Glutamatergic neuron (in vitro differentiated cells): ENCODE measurements at places on chromosomes 2 and 18. TPM values are rescaled to one million over a fixed set of nuclear protein-coding genes. Genes with fewer than 3 reads are reported as not detected.
A peak's percentile ranks its signal among the peaks of the same experiment; 100 is the strongest.

AQP12A gene
- not detected for total RNA-seq

PLEK gene
- not detected for total RNA-seq

EML6 gene
- 0.91 TPM for total RNA-seq

DNA sequence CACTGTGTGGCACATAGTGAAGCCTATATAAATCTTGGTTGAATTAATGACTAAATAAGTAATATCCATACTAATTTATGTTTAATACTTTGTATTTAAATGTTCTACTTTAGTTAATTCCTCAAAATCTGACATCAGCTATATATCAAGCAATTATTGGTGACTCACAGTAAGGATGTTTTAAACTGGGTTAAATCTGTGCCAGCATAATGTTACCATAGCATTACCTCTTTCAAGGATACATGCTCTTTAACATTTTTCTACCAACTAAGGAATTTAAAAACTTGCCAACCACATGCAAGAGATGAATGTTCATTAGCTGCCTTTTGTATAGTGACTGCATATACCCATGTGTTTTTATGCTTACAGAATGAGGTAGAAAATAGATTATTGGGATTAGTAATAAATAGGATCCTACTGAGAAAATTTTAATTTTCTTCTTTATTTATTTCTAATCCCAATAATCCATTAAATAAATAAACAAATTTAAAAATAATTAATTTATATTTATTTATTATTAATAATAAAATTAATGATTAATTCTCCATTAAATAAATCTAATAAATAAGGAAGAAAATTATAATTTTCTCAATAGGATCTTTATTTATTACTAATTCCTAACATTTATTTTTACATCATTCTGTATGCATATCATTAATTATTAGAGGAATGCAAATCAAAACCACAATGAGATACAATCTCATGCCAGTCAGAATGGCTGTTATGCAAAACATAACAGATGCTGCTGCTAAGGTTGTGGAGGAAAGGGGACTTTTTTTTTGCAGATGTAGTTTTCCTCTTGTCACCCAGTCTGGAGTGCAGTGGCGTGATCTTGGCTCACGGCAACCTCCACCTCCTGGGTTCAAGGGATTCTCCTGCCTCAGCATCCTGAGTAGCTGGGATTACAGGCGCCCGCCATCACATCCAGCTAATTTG, 410.7 kb upstream of the DSEL start:
- H3K27me3 ChIP-seq, result no peaks in the 10 kb centered on the region
- no peak overlapping the region for H3K4me3 ChIP-seq
- H3K27ac ChIP-seq, result no peak overlapping the region
- peaks cover 1% of the 10 kb centered on the region for H3K4me1 ChIP-seq

GRCh38 chr2:122927710-122928557, 1097.2 kb upstream of the CNTNAP5 start:
- no peak overlapping the region for H3K4me3 ChIP-seq
- H3K27me3 ChIP-seq, result no peaks in the 10 kb centered on the region
- peaks cover 19% of the 10 kb centered on the region for H3K36me3 ChIP-seq
- no peak overlapping the region for H3K27ac ChIP-seq

DNA sequence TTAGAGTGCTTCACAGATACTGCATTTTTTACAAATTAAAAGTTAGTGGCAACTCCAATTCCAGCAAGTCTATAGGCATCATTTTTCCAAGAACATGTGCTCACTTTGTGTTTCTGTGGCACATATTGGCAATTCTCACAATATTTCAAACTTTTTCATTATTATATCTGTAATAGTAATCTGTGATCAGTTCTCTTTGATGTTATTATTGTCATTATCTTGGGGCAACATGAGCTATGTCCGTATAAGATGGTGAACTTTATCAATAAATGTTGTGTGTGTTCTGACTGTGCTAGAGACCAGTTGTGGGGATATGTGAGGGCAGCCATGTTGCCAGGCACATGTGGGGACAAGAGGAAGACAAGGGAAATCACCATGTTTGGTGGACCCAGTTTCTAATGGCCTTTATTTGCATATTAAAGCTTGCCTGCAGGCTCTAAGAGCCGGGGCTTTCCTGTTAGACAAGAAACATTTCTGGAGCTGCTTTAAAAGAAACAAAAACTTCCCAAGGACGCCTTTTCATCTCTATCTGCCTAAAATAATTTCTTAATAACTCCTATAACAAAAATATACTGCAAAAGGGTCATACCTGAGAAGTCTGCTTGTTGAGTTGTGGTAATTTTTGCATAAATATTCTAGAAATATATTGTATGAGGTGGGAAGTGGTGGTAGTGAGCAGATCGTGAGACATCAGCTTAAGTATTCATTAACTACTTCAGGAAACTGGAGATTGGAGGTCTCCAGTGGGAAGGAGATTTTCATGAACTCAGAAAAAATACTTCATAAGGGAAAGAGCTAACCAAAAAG, 37.2 kb downstream of the KYNU start:
- H3K4me3 ChIP-seq, result no peak overlapping the region
- H3K27ac ChIP-seq, result no peak overlapping the region
- no peak for DNase-seq

GRCh38 chr2:152492131-152492530, 157.2 kb downstream of the FMNL2 start:
- H3K36me3 ChIP-seq, result no peaks in the 10 kb centered on the region
- DNase-seq, result no peak
- no peak overlapping the region for H3K4me3 ChIP-seq
- H3K27ac ChIP-seq, result no peak overlapping the region
- peaks cover 4% of the 10 kb centered on the region for H3K27me3 ChIP-seq

GRCh38 chr2:47695800-47696477, 87.0 kb upstream of the MSH6 start:
- no peak overlapping the region for H3K4me3 ChIP-seq
- no peaks in the 10 kb centered on the region for H3K36me3 ChIP-seq
- H3K4me1 ChIP-seq, result peaks cover 3% of the 10 kb centered on the region
- no peak for DNase-seq
- no peaks in the 10 kb centered on the region for H3K27me3 ChIP-seq
- H3K27ac ChIP-seq, result no peak overlapping the region

DNA sequence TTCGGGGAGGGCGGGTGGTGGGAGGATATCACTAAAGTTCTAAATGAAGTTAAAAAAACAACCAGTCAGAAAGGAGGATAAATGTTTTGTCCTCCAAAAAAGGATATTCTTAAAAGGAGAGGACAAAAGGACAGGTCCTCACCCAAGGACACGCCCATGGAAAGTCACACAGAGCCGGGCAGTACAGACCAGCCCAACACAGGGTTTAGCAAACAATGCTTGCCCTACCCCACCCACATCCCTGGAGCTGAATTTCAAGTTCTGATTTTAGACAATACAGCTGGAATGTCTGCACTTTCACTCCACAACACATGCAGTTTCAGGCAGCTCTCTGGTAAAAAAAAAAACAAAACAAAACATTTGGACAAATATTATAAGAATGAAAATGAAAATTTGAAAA, 67.9 kb downstream of the SLC9A4 start:
- no peaks in the 10 kb centered on the region for H3K36me3 ChIP-seq
- H3K4me3 ChIP-seq, result no peak overlapping the region
- H3K27me3 ChIP-seq, result no peaks in the 10 kb centered on the region
- H3K27ac ChIP-seq, result no peak overlapping the region

DNA sequence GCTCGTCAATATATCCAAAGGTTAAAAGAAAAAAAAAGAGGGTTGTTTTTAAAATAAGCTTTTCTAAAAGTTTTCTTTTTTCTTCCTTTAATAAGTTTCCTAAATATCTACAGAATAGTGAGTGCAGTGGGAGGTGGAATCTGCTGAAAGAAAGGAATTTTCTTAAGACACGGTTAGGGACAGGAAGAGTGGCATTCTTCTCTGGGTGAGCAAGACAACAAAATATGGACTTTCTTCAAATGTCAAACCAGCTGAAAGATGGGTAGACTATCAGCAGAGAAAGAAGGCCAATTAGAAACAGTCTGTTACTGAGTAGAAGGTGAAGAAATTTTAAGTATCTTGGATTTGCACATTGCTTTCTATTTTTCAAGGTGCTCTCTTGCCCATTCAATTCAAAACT, 222.7 kb upstream of the PIK3C3 start:
- H3K36me3 ChIP-seq, result no peaks in the 10 kb centered on the region
- H3K27ac ChIP-seq, result no peak overlapping the region
- no peaks in the 10 kb centered on the region for H3K27me3 ChIP-seq

DNA sequence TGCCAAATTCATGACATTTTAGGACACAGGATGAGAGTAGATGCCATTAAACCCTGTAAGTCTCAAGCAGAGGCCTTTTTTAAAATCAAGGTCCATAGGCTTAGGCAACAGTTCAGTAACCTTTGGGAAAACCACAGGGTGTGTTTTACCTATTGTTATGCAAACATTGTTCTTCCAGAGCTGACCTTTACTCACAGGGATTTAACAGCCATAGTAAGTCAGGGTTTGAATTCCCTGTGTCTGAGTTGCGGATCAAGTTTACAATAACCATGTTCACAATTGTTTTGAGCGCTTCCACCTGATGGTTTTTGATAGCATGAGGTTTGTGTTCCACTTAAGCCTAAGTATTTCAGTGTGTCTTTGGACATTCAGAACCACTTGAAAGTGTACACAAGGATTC, 160.1 kb upstream of the BOD1L2 start:
- peaks cover 40% of the 10 kb centered on the region for H3K4me1 ChIP-seq
- no peak overlapping the region for H3K4me3 ChIP-seq
- no peaks in the 10 kb centered on the region for H3K36me3 ChIP-seq

DNA sequence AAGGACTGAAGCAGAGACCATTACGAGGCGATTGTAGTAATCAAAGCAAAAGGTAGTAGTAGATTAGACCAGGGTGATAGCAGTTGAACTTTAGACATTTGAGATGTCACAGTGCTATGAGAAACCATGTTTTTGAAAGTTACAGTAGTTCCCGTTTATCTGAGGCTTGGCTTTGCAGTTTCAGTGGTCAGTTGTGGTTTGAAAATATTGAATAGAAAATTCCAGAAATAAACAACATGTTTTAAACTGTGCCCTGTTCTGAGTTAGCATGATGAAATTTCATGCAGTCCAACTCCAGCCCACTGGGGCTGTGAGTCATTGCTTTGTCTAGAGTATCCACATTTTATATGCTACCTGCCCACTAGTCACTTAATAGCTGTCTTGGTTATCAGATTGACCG, 47.5 kb downstream of the ZNF638 start:
- H3K27ac ChIP-seq, result peak overlapping the region; percentile 56
- H3K4me1 ChIP-seq, result no peaks in the 10 kb centered on the region
- DNase-seq, result no peak
- no peak overlapping the region for H3K4me3 ChIP-seq
